Activated CD4-positive, alpha-beta memory T cell treated with anti-CD3 and anti-CD28 coated beads, Interleukin-2, amount 10 ng/mL, durations not matched to agents 7 days and 5 days (primary cell): ENCODE measurements at places on chromosomes 2 and 18.

DNA sequence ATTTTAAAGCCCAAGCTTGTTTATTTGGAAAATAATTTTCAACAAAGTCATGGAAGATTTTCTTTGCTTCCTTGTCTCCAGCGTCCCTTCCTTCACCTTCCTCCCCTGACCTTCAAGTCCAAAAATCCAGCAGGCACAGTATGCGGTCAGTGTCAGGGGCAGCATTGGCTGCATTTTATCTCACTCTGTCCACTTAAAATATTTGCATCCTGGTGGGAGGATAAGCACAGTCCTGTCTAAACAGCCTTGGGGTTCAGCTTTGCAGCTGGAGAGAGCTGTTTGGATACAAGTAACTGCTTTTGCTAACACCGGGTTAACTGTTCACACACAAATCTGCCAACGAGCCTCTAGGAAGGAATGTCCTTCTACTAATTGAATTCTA is 318.1 kb downstream of the PDE11A start:
- no peak for DNase-seq

- DNase-seq: no peak
Measured at GRCh38 chr18:80210312-80211083, 36.8 kb downstream of the PARD6G start.

DNA sequence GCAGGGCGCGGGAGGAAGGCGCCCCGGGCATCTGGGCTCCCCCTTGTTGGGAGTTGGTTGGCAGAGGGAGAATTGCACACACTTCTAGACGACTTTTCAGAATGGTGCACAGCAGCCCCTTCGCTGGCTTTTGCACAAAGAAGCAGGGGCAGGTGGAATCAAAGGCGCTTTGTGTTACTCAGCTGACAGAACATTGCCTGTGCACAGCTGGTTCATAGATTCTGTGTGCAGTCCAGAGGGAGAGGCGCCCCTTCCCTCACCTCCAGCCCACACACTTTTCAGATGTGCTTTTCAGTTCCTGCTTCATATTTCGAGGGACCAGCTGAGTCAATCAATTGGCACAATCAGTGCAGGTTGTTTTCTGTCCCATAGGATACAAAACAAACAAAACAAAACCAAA is 348.4 kb upstream of the RAB12 start:
- no peak for DNase-seq

DNA sequence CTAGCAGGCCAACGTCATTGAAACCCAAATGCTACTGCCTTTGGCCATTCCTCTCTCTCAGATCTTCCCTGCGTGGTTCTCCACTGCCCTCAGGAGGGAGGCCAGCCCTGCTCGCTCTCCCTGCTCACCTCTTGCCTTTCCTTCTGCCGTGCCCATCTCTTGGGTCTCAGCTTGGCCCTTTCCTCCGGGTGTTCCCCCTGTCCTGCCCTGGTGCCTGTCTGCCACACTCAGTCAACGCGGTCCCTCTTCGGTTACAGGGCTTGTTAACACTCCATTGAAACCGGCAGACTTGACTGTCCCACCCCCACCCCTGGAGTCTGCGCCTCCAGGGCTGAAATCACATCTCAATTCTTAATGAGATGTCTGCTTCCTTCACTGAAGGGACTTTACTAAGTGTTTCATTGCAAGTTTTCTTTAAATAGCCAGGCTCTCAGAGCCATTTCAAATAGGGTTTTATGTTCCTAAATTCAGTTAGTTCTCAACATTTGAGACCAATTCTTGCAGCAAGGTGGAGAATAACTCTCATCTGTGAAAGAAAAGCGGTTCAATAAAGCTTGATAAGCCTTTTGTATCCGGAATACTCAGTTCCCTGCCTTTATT is 237.6 kb downstream of the DYSF start:
- DNase-seq: no peak

DNA sequence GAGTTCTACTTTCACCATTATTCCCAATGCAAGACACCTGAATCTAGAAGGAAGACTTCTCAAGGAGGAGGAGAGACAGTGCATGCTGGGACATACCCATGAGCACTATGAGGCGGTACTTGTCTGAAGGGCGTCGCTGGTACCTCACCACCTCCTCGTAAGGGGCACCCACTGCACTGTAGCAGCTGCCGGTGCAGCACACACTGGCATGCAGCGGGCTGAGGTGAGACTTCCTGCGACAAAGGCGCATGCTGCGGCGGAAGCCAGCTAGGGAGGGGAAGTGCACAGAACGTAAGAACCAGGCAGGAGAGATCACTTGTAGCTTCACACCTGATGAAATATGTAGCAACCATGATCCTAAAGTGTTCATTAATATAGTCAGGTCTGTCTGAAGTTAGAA is 12.8 kb upstream of the TMEM237 start:
- no peak for DNase-seq

GRCh38 chr18:22213333-22213973 is 44.1 kb downstream of the GATA6 start:
- no peak for DNase-seq
